ENCODE measurements at places on chromosomes 4 and X. TPM values are rescaled to one million over a fixed set of nuclear protein-coding genes. Genes with fewer than 3 reads are reported as not detected.

The RLIM gene
- polyA plus RNA-seq: 25.0 TPM

The ABLIM2 gene
- polyA plus RNA-seq: not detected

The ARHGAP36 gene
- not detected for polyA plus RNA-seq

The GAGE2A gene
- not detected for polyA plus RNA-seq

The VGLL1 gene
- polyA plus RNA-seq: not detected

The GC gene
- not detected for polyA plus RNA-seq

The NR3C2 gene
- polyA plus RNA-seq: 0.10 TPM

The MTMR8 gene
- polyA plus RNA-seq: not detected

The GAGE1 gene
- polyA plus RNA-seq: not detected

The FGFBP2 gene
- not detected for polyA plus RNA-seq

The NIPAL1 gene
- 0.22 TPM for polyA plus RNA-seq

The MOSPD2 gene
- 26.4 TPM for polyA plus RNA-seq

The GYPA gene
- not detected for polyA plus RNA-seq

The FGF13 gene
- polyA plus RNA-seq: 0.35 TPM

The SPANXB1 gene
- polyA plus RNA-seq: not detected

The IRF2 gene
- polyA plus RNA-seq: 39.2 TPM

The CTAG1A gene
- polyA plus RNA-seq: not detected

The ATP2B3 gene
- polyA plus RNA-seq: not detected

The ERVMER34-1 gene
- polyA plus RNA-seq: 0.26 TPM

The GRID2 gene
- polyA plus RNA-seq: not detected

The ZNF732 gene
- 0.12 TPM for polyA plus RNA-seq

The HTN1 gene
- polyA plus RNA-seq: not detected

The JAKMIP1 gene
- polyA plus RNA-seq: not detected

Measured in AG04450 (cell line).